Kidney epithelial cell (primary cell): ENCODE measurements at places on chromosomes 5 and 9. TPM values are rescaled to one million over a fixed set of nuclear protein-coding genes. Genes with fewer than 3 reads are reported as not detected.

The FGFR4 gene
- 16.4 and 34.5 TPM in 2 replicates for total RNA-seq

DNA sequence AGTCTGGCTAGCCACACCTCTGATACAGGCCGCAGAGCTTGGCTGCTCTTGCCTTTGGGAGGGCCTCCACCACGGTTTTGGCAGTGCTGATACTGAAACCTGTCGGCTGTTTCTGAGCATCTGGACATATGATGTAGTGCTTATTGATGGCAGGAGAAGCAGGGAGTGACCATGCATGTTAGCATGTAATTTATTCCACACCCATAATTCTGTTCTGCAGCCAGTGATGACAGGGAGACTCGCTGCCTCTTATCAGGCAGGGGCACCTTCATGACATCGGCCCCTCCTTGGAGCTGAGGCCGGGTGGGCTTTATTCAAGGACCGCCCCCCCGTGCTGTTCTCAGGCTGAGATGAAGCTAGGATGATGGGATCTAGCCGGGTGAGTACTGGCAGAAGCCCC lies 49.0 kb downstream of the OLFM1 start:
- no peak for DNase-seq

- DNase-seq = peak; percentile 83
Measured at GRCh38 chr9:13750061-13750460, 470.6 kb upstream of the MPDZ start.

GRCh38 chr5:73319036-73319435 lies 129.5 kb downstream of the FOXD1 start:
- no peak for DNase-seq
